ENCODE measurements at places on chromosomes 11 and 22. TPM values are rescaled to one million over a fixed set of nuclear protein-coding genes. Genes with fewer than 3 reads are reported as not detected.

CSRP3 gene
- total RNA-seq = not detected

NEFH gene
- 0.27 TPM for total RNA-seq

AAMDC gene
- total RNA-seq = 33.6 TPM

APOA5 gene
- total RNA-seq = not detected

C22orf23 gene
- 0.67 TPM for total RNA-seq

KRTAP5-8 gene
- not detected for total RNA-seq

GRCh38 chr22:42544686-42545085 lies 9.1 kb upstream of the SERHL2 start:
- no peaks in the 10 kb centered on the region for H3K36me3 ChIP-seq
- H3K27me3 ChIP-seq = no peaks in the 10 kb centered on the region
- no peak overlapping the region for H3K4me3 ChIP-seq
- H3K27ac ChIP-seq = no peak overlapping the region

DNA sequence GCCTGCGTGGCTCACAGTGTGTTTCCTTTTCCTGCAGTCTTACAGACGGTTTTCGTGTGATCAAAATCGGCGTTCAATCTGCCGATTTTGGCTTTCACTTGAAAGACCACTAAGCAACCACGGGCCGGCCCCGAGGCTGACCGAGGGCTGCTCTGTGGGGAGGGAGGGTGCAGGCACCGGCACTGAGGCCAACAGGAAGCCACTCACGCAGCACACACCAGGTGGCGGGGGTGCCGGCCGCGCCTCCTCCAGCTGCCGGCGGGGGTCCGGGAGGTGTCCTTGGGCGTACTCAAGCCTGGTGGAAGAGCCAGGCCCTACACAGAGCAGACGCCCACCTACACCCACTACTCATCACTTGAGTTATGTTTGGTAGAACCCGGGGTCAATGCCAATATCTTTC lies 14.3 kb downstream of the TOLLIP start:
- H3K36me3 ChIP-seq = peaks cover 9% of the 10 kb centered on the region
- no peak for DNase-seq
- no peak overlapping the region for H3K4me3 ChIP-seq
- H3K4me1 ChIP-seq = peaks cover 19% of the 10 kb centered on the region
- H3K27me3 ChIP-seq = no peaks in the 10 kb centered on the region

DNA sequence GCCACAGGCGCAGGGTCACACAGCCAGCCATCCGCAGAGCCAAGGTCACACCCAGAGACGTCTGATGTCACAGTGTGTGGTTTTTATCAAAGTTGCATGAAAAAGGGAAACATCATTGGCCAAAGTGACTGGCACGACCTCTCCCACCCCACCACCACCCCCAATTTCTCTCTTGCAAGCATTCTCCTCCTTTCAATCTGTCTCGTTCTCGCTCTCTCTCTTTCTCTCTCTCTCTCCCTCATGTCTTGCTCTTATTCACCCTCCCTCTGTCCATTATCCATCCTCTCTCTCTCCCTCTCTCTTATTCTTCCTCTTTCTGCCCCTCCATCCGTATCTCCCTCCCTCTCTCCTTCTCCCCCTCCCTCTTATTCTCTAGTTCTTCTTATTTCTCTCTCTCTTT lies 40.6 kb downstream of the MN1 start:
- DNase-seq = no peak
- no peak overlapping the region for H3K27ac ChIP-seq
- H3K4me3 ChIP-seq = no peak overlapping the region
- H3K36me3 ChIP-seq = no peaks in the 10 kb centered on the region
- H3K27me3 ChIP-seq = no peaks in the 10 kb centered on the region

GRCh38 chr11:44463751-44464150 lies 101.7 kb upstream of the CD82 start:
- H3K27me3 ChIP-seq = no peaks in the 10 kb centered on the region
- no peak overlapping the region for H3K4me3 ChIP-seq
- no peak overlapping the region for H3K27ac ChIP-seq
- no peak for DNase-seq
- H3K4me1 ChIP-seq = no peaks in the 10 kb centered on the region

DNA sequence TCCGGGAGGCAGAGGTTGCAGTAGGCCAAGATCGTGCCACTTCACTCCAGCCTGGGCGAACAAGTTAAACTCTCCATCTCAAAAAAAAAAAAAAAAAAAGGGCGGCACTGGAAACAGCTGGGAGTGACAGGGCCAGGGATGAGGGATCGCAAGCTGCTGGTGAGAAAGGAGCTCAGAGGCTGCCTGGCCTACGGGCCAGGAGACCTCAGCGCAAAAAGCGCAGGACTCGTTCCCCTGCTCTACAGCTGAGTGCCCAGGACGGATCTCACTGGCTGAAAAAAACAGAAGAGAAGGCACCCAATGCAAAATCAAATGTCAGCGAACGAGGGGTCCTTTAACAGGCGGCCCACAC lies 650 bp upstream of the NUP50 start:
- no peaks in the 10 kb centered on the region for H3K27me3 ChIP-seq
- no peaks in the 10 kb centered on the region for H3K36me3 ChIP-seq
- DNase-seq = peak; percentile 53
- peak overlapping the region; percentile 91 for H3K27ac ChIP-seq
- peaks cover 17% of the 10 kb centered on the region for H3K4me1 ChIP-seq
- H3K4me3 ChIP-seq = peak overlapping the region; percentile 51

- peaks cover 19% of the 10 kb centered on the region for H3K4me1 ChIP-seq
- H3K27ac ChIP-seq = peak overlapping the region; percentile 68
- no peak for DNase-seq
- H3K27me3 ChIP-seq = no peaks in the 10 kb centered on the region
- no peak overlapping the region for H3K4me3 ChIP-seq
- H3K36me3 ChIP-seq = peaks cover 18% of the 10 kb centered on the region
Measured at GRCh38 chr22:31102441-31103081, 4.8 kb downstream of the SELENOM start.

DNA sequence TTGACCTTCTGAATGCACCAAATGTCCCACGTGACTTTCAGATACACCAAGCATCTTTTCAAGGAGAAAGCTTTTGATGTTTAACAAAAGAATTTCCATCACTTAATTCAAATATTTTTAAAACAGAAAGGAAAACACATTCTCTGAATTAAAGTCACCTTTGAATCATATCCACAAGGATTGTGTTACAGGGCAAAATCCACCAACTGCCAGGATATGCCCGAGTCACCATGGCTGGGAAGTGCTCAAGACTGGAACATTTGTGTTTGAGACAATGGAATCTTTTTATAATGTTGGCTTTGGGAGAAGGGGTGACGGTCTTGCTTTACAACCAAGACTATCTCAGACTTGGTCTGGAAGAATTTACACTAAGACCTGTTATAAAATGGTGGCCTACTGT lies 40.8 kb downstream of the BID start:
- H3K4me3 ChIP-seq = no peak overlapping the region
- no peak overlapping the region for H3K27ac ChIP-seq
- DNase-seq = no peak

GRCh38 chr11:36512016-36512415 lies 1.9 kb upstream of the TRAF6 start:
- H3K4me1 ChIP-seq = peaks cover 4% of the 10 kb centered on the region
- no peaks in the 10 kb centered on the region for H3K36me3 ChIP-seq
- no peak for DNase-seq
- no peak overlapping the region for H3K4me3 ChIP-seq

- peaks cover 69% of the 10 kb centered on the region for H3K4me1 ChIP-seq
- H3K27me3 ChIP-seq = no peaks in the 10 kb centered on the region
- H3K4me3 ChIP-seq = no peak overlapping the region
- no peaks in the 10 kb centered on the region for H3K36me3 ChIP-seq
- H3K27ac ChIP-seq = peak overlapping the region; percentile 74
Measured at GRCh38 chr22:23184764-23185113, 4.4 kb downstream of the BCR start.

DNA sequence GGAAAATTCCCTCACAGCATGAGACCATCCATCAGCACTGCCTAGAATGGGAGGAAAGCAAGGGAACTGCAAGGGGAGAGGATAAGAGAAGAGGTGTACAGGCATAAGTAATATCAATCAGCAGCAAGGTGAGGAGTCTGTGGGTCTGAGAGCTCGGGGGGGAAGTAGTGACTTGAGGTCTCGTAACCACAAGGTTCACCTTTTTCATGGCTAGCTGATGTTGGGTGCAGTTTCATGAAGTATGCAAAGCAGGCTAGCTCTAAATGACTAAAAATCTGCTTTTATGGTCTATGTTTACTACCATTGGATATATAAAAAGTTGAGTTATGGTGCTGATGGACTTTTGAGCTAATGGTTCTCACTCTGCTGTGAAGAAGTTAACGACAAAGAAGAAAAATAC lies 35.8 kb downstream of the OR4C6 start:
- no peak overlapping the region for H3K27ac ChIP-seq
- no peak for DNase-seq
- no peak overlapping the region for H3K4me3 ChIP-seq
- H3K4me1 ChIP-seq = no peaks in the 10 kb centered on the region
- no peaks in the 10 kb centered on the region for H3K27me3 ChIP-seq

DNA sequence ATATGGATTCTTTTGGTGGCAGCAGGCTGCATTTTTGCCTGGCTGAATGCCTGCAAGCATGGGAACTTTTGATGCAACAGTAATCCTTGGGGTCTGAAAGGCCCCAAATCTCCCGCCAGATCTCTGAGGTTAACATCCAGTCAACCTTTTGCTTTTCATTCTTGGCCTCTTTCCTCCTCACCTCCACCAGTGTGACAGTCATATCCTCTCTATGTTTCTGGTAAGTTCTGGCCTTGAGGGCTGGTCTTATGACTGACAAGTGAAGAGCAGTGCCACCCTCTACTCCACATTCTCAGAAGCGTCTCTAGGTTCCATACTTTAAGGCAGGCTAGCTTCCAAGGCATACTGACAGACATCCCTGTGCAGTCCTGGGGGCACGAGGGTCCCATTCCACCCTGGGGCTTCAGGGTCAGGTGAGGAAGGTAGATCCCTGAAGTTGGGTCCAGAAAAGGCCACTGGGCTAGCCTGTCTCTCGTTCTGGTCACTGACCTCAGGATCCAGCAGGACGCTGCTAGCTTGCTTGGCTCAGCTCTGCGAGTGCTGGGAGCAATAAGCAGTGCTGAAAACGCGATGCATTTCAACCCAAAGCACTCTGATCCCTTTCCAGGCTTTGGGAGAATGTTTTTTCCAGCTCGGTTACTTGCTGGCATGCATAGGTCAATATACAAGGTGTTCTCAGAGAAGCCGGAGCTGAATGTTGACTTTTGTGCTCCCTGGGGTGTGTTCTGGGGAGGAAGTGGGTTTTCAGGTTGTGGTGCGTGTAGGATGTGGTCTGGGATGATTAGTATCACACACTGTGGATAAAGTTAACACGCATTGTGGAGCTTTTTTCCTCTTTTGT lies 75.2 kb downstream of the PTPRJ start:
- peaks cover 77% of the 10 kb centered on the region for H3K4me1 ChIP-seq
- H3K27me3 ChIP-seq = no peaks in the 10 kb centered on the region
- H3K36me3 ChIP-seq = no peaks in the 10 kb centered on the region

DNA sequence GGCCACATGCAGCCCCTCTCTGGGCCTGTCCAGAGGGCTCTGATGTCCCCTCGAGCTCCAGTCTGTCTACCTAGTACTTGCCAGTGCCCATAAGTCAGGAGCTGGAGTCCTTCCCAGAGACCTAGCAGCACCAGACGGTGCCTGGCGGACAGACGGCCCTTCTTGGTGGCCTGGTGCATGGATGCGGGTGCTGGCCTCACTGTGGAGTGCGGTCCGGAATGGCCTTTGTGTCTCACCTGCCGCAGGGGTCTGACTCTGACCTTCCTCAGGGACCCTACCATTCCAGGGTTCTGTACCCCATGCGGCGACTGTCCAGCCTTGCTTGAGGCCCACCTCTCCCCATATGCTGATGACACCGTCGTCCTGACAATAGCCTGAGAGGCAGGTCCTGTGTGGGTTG lies 29.4 kb upstream of the SMIM38 start:
- no peak overlapping the region for H3K4me3 ChIP-seq
- peaks cover 17% of the 10 kb centered on the region for H3K4me1 ChIP-seq
- no peak overlapping the region for H3K27ac ChIP-seq
- no peaks in the 10 kb centered on the region for H3K36me3 ChIP-seq
- H3K27me3 ChIP-seq = no peaks in the 10 kb centered on the region

DNA sequence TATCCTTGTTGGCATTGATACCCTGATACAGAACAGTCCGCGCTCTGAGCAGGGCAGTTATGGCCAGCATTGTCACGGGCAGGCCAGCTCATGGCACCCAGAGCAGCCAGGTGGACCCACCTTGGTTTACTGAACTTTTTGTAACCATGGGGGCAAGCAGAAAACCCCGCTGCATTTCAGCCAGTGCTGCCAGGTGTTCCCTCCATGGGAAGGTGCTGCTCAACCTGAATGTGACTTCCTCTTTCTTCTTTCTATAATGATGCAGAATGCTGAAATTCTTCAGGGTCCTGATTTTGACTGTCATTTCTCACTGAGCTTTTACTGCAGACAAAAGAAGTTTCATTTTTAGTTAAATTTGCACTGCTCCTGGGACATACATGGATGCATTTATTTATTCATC lies 35.6 kb upstream of the CABP7 start:
- H3K4me1 ChIP-seq = no peaks in the 10 kb centered on the region
- DNase-seq = no peak
- H3K36me3 ChIP-seq = peaks cover 19% of the 10 kb centered on the region
- no peak overlapping the region for H3K27ac ChIP-seq
- no peaks in the 10 kb centered on the region for H3K27me3 ChIP-seq

DNA sequence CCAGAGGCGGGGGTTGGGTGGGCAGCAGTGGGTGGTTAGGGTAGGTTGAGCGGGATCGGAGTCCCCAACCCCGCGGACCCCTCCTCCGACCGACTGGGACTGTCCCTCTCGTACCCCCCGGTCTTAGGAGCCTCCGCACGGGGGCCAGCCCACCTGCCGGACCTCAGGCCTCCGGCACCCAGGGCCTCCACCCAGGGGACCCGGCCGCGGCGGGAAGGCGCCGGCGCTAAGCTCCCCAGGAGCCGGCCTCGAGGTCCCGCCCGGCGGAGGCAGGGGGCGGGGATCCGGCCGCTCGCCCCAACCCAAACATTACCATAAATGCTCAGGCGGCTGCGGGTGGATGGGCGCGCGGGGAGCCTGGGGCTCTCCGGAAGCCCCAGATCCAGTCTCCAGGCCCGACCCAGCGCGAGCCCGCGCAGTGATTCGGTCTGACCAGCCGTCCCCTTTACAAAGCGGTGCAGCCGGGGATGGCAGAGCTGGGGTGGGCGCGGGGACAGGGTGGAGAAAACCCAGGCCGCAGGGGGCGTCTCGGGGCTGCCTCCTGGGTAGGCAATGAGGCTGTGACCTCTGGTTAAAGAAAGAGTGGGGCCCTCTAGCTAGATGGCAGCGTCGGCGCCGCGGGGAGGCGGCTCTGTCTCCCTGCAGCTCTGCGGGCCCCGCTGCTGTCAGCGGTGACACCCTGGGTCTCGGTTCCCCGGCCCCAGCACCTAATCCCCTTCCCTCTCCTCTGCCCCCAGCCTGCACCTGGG lies 4.0 kb upstream of the MCAM start:
- no peaks in the 10 kb centered on the region for H3K36me3 ChIP-seq
- peak overlapping the region; percentile 26 for H3K4me3 ChIP-seq
- H3K27ac ChIP-seq = peak overlapping the region; percentile 60

- peaks cover 48% of the 10 kb centered on the region for H3K4me1 ChIP-seq
- no peaks in the 10 kb centered on the region for H3K36me3 ChIP-seq
- no peak overlapping the region for H3K27ac ChIP-seq
- DNase-seq = no peak
- H3K27me3 ChIP-seq = no peaks in the 10 kb centered on the region
Measured at GRCh38 chr11:130101661-130102060, 32.0 kb downstream of the APLP2 start.

GRCh38 chr11:62124186-62125113 lies 639 bp downstream of the INCENP start:
- peak overlapping the region; percentile 52 for H3K27ac ChIP-seq
- peak; percentile 67 for DNase-seq
- no peaks in the 10 kb centered on the region for H3K27me3 ChIP-seq
- H3K36me3 ChIP-seq = peaks cover 9% of the 10 kb centered on the region
- peak overlapping the region; percentile 70 for H3K4me3 ChIP-seq

GRCh38 chr11:34629711-34630110 lies 8.8 kb downstream of the EHF start:
- no peaks in the 10 kb centered on the region for H3K36me3 ChIP-seq
- H3K4me3 ChIP-seq = no peak overlapping the region
- peaks cover 56% of the 10 kb centered on the region for H3K4me1 ChIP-seq

All from thyroid gland (tissue), 4 donors.